CD4-positive, alpha-beta T cell treated with Interleukin-17A for 4 hours (primary cell): ENCODE measurements at places on chromosomes 5 and 9.
A peak's percentile ranks its signal among the peaks of the same experiment; 100 is the strongest.

- DNase-seq, result no peak
These were observed 49.6 kb downstream of the ANKDD1B start for GRCh38 chr5:75660678-75661465.

GRCh38 chr5:39543335-39543734 lies 118.6 kb upstream of the DAB2 start:
- no peak for DNase-seq

GRCh38 chr9:131582056-131582455 lies 36.7 kb downstream of the PRRT1B start:
- no peak for DNase-seq

DNA sequence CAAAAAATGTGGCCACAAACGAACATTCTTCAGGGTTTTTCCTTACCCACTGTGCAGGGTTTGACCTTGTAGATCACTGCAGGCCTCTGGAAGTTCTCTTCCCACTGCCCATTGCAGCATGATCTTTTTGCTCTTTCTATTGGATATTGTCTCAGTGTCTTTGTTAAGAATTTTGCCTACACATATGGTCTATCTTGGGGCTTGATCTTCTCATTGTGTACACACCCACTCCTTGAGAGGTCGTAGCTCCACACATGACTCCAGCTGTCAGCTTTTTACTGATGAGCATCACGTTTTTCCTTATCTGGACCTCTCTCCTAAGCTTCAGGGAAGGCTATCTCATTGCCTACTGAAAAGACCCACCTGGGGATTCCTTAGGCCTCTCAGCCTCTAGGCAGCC lies 3.0 kb upstream of the GLRX start:
- DNase-seq, result no peak

GRCh38 chr5:10432059-10433008 lies 9.3 kb upstream of the ROPN1L start:
- DNase-seq, result no peak

DNA sequence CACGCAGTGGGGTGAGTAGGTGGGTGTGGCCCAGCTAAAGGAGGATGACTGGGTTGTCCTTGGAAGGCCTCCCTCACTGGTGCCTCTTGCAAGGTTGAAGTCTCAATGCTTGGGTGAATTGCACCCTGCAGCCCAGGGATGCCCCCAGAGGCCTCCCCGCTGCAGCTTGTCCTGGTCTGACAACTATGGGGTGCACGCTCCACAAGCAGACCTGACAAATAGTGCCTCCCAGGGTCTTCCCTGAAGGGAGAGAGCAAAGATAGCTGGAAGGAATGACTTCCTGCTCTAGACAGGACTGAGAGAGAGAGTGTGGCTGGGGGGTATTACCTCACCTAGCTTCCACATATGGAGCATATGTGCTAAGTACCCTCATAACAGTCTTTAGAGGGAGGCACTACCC lies 1.7 kb downstream of the PSD2 start:
- DNase-seq, result no peak

DNA sequence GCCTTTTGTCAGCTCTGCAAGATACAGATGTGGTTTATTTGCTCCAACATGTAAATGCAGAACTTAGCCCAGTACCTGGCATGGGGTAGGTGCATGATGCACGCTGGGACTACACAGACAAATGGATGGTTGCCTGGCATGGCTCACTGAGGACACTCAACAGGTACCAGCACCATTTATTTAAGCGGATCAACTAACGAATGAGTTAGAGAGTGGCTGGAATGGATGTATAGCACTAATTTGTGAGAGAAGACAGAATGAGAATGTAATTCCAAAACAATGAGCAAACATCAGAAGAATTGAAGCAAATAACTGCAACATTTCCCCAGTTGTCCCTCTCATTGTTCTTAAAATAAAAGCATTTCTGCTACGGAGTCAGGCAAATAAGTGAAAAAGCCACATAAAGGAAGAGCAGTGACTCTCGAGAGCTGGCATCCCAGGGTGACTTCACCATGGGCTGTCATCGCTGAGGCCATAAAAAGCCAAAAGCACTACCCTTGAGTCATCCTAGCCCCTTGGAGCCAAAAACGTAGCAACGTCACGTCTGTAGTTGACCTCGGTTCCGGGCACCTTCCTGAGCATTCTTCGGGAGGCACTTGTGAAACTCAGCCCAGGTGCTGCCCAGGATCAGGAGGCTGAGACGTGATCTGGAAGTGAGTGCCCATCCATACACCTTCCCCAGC lies 290.3 kb downstream of the NSG2 start:
- no peak for DNase-seq

- no peak for DNase-seq
These were observed 268.3 kb downstream of the PJA2 start for GRCh38 chr5:109141222-109142200.

DNA sequence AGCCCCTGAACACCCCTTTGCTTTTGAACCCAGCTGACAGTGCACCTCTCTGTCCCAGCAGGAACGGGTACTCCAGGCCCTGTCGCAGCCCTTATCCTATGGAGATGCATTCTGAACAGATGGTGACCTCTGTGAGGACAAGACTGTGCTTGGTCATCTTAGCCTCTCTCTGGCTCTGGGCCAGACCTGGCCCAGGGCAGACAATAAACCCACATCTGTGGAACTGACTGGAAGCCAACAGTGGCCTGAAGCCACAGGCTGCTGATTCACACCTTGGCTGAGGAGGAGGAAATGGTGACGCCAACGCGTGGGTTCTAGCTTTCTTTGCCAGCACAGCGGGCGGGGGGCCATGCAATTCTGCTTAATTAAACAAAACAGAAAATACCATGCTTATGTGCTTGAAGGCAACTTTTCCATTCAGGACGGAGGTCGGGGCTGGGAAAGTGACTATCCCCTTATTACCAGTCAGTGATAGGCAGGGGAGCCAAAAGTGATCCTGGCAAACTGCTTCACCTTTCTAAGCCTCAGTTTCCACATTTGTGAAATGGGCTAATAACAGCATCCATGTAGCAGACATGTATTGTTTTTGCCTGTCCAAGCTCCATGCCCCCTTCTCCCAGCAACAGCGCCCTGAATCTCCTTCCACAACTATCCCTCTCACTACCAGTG lies 10.8 kb downstream of the SH3PXD2B start:
- DNase-seq, result peak; percentile 18

DNA sequence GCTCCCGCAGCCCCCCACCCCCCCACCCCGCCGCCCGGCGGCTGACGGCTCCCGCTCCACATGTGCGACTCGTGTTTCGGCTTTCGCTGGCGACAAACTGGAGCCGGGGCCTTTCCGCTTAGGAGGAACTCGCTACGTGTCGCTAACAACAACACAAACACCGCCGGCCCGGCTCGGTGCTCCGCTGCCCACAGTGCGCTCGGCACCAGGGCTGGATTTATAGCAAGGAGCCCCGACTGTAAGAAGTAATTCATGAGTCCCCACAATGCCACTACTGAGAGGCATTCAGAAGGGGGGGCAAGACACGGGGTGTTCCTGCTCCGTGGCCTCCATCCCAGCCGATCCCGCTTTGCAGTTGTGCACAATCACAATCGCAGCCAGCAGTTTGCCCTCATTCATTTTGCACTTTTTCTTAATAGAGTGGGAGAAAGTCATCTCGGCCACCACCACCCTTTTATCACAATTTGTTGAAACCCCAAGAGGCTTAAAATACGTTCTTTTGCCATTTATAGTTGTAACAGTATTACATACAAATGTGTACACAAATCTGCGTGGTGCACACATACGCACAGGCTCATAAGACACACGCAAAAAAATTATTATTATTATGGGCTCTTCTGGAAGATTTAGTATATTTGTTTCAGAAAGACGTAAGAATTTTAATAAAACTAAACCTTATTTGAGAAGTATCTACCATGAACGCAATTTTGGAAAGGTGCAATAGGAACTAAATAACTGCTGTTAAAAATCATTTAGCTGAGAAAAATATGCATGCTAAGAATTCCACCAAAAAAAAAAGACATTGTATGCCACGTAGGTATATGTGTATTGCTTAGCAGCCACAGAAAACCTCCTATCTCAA lies 48.1 kb downstream of the EBF1 start:
- peak; percentile 13 for DNase-seq

GRCh38 chr5:82234885-82235284 lies 43.3 kb downstream of the RPS23 start:
- DNase-seq, result no peak

- DNase-seq, result no peak
These were observed 556.5 kb upstream of the SEMA6A start for GRCh38 chr5:117131048-117131679.

GRCh38 chr9:123033352-123033751 lies at the start of gene GPR21:
Gene GPR21, plus strand, starts transcription at chr9:123033667. Its CDS starts 900 bp downstream, at chr9:123034567.
- no peak for DNase-seq

DNA sequence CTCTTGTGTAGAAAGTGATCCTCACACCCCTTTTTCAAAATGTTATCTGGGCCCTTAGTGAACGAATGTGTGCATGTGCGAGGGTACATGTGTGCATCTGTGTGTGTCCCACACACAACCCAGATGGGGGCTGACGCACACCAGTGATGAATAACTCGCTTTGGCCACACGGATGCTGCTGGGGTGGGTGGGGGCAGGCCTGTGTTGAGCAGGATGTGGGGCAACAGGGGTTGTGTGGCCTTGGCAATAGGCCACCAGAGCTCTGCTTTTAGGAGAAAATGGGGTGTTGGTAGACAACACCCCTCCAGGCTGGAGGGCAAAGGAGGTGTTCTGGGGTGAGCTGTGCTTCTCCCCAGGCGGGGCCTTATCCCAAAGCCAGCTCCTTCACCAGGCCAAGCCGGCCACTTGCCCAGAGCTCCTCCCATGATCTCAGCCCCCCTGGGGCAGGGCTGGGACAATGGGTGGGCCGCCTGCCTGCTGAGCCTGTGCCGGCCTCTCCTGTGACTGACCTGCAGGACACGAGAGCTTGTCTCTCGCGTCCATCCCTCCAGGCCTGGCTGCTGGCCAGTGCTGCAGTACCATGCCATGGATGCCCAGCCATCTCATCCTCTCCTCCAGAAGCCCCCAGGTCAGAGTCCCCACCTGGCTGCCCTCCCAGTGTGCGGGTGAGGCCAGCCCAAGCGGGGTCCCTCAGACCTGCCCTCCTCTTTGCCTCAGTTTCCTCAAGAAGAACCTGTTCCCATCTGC lies 1.7 kb downstream of the DBN1 start:
- DNase-seq, result no peak

GRCh38 chr5:59356813-59357380 lies 536.6 kb downstream of the PDE4D start:
- DNase-seq, result peak; percentile 2

DNA sequence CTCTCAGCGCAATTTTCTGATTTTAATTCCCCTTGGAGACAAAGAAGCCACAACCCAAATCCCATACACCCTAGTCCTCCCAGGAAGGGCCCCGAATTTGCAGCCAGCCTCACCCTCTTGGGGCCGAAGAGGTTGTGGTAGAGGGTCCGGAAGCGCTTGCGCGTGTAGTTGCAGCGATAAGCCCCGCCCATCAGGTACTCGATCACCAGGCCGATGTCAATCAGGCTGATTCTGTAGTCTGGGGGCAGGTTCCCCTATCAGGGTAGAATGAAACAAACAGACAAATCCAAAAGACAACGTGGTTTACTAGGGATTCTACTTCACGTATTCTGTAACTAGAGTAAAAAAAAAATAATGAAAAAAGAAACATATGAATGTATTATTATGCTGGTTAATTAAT lies 210.6 kb upstream of the KLF9 start:
- DNase-seq, result peak; percentile 12

- no peak for DNase-seq
These were observed 5.2 kb downstream of the HAPLN1 start for GRCh38 chr5:83715236-83716065.

GRCh38 chr9:133786371-133786753 lies 48.2 kb upstream of the SARDH start:
- DNase-seq, result no peak

DNA sequence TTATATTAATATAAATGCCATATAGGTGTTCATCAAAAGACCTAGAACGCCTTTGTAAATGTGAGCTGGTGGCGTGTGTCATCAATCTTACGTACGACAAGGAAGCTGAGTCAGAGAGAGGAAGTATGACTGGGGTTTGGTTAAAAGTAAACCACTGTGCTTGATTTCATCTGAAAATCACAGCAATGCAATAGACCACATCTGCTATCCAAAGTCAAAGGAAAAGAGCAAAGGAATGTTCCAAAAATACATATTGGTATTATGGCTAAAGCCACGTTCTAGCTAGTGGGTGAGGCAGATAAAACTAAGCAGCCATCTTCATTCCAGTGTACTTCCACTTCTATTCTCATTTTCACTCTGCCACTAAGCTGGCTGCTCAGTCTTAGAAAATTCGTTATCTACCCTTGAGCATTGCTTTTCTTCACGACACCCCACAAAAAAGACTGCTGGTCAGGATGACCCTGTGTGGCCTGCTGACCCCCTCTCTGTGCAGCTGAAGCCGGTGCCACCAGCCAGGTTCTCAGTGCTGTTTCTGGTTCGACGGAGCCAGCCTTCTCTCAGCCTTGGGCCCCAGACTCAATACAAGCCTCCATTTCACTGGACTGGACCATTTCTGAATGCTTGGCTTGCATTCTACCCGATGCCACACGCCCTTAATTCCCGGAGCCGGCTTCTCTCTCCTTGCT lies 23.8 kb downstream of the SHC3 start:
- no peak for DNase-seq

- no peak for DNase-seq
These were observed 103.2 kb downstream of the KLF4 start for GRCh38 chr9:107386396-107386795.

- DNase-seq, result peak; percentile 52
These were observed 11.1 kb downstream of the EXD3 start for GRCh38 chr9:137411645-137412380.

- DNase-seq, result no peak
These were observed 374.8 kb downstream of the NFIB start for GRCh38 chr9:13939134-13939533.

GRCh38 chr5:38257308-38258041 lies 884 bp upstream of the EGFLAM start:
- DNase-seq, result no peak

DNA sequence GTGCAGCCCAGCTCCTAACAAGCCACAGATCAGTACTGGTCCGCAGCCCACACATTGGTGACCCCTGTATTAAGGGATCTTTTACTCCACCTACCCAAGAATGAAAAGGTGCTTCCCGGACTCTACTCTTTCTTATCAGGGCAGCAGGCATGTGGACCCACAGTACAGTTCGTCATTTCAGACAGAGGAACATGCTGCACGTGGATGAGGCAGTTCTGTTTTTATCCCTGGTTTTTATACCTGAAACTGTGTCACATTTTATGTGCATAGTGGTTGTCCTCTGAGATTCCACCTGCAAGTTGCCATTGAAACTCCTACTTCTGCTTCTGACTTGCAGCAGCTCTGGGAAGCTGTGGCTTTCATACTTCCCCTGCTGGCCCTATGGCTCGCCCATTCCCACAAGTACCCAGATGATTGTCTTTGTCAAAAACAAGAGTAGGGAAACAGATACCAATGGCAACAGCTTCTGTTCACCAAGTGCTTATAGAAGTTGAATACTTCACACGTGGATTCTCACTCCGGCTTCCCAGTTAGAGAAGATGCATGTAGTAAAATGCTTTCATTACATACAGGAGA lies 208.0 kb downstream of the TRIO start:
- DNase-seq, result no peak
